NCI-H460 (cell line): ENCODE measurements at places on chromosomes 2 and 18.

GRCh38 chr18:44979748-44980147 is 299.1 kb downstream of the SETBP1 start:
- DNase-seq: no peak

DNA sequence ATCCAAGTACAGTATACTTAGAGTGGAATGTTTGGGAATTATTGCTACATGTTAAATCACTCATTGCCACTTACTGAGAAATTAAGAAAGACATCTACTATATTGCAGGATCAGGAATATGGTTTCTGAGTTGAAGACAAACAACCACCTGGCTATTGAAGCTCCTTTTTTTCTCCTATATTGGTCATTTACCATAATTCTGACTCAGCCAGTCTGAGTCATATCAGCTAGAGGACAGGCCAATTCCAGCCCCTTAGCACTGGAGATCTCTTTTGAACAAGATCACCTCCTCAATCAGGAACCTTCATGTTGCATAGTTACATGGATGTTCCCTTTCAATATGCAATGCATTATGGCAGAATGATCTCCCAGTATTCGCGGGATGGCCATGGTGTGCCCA is 42.7 kb upstream of the CDH19 start:
- DNase-seq: no peak

DNA sequence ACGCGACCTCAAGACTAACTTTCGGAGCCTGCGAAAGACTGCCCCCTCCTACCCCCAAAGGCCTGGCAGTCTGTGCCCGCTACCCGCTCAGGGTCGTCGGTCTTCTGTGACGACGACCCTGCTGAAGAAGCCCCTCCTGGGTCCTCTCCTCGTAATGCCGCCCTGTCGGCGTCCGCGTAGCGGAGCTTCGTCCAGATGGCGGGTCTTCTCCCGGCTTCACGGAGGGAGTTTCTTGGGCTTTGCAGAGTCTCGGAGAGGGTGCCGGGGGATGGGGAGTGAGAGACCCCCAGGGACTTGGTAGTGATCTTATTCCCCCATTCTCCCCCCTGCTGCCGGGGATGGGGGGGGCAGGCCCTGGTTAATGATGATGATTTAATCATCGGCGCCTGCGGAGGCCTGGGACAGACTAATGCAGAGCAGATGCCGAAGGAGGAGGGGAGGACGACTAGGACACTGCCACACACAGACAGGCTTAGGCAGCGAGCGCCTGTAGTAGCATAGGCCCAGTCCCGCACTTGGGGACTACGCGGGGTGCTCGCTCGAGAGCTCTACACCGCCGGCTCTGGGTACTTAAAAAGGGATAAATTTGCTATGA is 528 bp upstream of the PCGF1 start:
- DNase-seq: no peak

DNA sequence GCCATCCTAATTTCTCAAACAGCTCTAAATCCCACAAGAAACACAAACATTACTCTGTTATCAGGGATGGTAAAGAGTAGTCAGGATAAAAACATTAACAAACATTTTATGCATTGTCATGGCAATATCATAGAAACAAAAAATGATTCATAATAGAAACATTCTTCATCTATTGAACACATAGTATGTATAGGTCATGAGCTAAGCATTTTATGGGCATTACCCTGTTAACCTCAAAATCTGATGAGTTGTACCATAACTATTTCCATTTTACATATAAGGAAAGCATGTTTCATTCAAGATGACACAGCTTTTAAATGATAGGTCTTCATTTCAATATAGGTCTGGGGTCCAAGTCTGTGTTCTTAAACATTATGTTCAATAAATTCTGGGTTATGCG is 344.9 kb downstream of the RND3 start:
- DNase-seq: no peak

DNA sequence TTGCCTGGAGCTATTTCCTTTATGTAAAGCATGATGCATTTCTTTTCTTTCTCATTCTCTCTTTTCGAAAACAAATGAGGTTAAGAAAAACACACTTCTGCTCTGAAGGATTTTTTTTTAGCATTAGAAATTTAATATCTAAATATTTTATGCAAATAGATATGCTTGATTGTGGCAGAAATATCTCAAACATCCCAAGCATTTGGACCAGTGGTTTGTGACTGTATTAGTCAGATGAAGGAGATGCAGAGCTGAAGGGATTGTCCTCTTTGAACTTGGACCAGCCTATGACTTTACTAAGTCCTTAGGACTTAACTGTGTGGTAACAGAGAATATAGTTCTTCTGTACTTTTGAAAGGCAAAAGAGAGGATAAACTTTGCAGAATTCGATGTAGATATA is 335.9 kb upstream of the NT5C1B start:
- no peak for DNase-seq

DNA sequence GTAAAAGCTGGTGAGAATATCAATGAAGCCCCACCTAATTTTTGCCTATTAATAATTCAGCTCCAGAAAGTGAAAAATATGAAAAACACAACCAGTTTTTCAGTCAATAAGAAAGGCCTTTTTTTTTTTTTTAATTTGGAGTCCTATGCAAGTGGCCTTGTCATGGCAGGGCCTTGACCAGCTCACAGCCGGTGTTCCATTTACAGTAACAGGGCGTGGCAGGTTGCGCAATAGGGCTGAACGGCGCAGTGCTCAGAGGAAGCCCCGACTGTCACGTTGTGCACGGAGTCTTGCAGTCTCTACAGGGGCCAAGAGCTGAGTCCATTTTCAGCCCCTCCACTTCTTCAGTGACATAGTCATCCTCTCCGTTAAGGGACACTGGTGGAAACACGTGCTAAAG is 184.1 kb upstream of the FN1 start:
- DNase-seq: peak; percentile 69

DNA sequence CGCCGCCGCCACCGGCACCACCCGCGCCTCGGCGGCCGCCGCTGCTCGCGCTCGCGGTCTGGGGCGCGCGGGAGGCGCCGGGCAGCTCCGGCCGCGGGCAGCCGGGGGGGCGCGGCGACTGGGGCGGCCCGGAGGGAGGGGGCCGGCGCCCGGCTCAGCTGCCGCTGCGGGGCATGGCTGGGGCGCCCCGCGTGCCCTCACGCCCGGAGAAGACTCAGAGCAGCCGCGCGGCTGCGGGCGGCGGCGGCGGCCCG is 295 bp downstream of the GAREM1 start:
- no peak for DNase-seq

- no peak for DNase-seq
Measured at GRCh38 chr2:221981912-221982470, 316.8 kb downstream of the PAX3 start.
